ENCODE measurements at places on chromosomes 11 and 22. TPM values are rescaled to one million over a fixed set of nuclear protein-coding genes. Genes with fewer than 3 reads are reported as not detected.

Gene KCNJ5
- total RNA-seq, result 6.5 TPM

- no peak for DNase-seq
Observed at GRCh38 chr22:24107661-24108060, 73.6 kb upstream of the SUSD2 start.

Gene MIAT
- 6.8 TPM for total RNA-seq

- no peak for DNase-seq
Observed at GRCh38 chr11:35135222-35135621, 3.7 kb upstream of the CD44 start.

Gene SYT13
- total RNA-seq, result 6.8 TPM

DNA sequence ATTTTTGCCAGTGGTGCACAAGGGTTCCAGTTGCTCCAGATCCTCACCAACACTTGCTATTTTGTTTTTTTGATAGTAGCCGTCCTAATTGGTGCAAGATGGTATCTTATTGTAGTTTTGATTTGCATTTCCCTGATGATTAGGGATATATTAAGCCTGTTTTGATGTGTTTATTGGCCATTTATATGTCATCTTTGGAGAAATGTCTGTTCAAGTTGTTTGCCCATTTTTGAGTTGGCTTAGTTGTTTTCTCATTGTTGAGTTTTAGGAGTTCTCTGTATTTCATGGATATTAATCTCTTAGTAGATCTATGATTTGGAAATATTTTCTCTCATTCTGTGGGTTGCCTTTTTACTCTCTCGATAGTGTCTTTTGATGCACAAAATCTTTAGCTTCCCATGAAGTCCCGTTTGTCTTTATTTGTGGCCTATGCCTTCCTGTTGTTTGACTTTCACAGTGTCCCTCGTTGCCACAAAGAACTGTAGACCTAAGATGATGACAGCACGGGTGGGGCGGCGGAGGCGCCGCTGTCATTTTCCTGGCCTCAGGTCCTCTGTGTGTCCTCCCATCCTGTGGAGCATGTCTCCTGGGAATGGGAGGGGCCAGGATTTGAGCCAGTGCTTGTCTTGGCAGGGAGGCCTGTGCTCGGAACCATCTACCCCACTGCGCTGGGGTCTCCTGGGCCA, 33.5 kb downstream of the LRP5 start:
- DNase-seq, result no peak

DNA sequence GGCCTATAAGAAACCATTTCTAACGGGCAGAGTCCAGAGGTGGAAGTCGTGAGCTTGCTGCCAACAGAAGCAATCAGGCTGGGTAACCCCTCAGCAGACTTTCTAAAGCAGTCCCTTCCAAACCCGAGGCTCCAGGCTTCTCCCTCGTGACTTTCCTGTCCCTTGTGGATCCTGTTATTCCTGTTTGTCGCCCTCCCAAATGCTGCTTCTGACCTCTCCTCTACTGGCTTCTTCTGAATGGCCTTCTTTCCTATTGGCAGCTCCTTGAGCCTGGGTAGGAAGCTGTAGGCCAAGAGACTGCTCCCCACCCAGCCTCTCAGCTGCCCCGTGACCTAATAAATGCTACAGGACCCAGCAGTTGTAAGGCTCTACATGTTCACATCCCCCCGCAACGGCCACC, 35.0 kb downstream of the MAFF start:
- peak; percentile 50 for DNase-seq

DNA sequence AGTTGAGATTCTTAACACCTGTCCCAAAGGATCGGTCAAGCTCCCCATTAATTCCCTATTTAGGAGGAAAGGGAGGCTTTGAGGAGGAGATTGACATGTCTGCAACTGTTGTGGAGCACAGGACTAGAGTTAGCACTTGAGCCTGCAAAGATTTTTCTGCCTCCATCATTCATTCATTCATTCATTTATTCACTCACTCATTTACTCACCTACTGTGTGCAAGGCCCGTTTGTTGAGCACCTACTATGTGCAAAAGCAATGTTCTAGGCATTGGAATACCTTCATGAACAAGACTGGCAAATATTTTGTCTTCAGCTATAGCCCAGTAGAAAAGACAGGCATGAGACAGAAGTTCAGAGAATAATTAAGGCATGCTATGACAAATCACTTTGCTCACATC, 43.2 kb upstream of the CD82 start:
- no peak for DNase-seq

DNA sequence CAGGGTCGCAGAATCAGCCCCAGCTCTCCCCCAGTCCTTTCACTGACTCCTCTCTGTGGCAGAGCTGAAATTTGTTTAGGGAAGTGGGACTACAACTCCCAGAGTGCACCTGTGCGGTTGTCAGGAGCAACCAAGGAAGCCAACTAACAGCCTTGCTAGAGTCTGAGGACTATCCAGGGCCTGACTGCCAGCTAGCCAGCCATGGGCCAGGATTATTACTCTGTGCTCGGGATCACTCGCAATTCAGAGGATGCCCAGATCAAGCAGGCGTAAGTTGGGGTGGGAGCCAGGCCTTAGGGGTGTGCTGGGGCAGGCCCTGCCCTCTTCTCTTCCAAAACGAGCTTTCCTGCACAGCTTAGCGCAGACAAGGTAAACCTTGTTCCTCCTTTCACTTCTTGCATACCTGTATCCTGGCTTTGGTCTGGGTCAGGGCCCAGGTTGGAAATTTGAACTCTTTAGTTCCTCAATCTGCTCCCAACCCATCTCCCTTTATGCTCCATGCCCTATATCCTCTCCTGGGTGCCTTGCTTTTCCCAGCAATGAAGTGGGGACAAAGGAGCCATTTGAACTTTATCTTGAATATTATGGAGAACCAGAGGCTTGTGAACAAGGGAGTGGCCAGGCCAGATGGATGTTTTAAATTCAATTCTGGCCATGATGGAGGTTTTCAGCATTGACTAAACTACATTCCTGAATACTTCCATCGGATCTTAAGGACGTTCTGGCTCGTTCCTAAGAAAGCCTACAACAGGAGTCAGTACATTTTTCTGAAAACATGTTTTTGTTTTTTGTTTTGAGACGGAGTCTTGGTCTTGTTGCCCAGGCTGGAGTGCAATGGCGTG, at the start of gene DNAJB13:
Gene DNAJB13, plus strand, starts transcription at position 158 of the 842 bp plus-strand sequence. Its CDS starts 44 bp downstream, at position 202.
- peak; percentile 64 for DNase-seq

DNA sequence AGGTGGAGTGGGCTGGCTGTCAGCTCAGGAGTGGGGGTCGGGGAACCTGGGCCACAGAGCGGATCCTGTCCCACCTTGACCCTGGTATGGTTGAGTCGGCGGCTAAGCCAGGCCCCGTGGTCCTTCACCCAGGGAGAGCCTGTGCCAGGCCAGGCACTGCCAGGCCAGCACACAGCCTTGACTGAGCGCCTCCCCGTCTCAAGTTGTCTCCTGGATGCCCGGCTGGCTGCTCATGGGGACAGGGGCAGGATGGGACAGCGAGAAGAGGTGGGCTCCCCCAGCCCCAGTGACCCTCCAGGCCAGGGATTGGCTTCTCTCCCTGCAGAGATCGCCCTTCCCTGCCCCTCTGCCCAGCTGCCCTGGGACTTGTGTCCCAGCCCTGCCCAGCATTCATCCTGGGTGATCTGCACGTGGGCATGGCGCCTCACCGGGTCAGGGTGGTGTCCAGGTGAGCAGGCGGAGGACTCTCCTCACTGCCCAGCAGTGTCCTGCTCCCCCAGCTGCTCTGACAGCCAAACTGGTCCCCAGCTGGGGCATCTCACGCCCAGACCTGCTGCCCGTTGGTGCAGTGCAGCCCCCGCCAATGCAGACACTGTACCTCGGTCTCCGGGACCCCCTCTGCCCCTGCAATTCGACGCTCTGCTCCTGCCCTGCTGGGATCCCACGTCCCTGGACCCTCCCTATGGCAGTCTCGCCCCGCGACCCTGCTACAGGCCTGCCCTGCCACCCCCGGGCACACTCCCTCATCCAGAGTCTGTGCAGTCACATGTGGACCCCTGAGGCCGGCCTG, 28.8 kb upstream of the CCDC188 start:
- no peak for DNase-seq

Gene P2RX3
- total RNA-seq, result not detected

Gene SMC1B
- total RNA-seq, result not detected

DNA sequence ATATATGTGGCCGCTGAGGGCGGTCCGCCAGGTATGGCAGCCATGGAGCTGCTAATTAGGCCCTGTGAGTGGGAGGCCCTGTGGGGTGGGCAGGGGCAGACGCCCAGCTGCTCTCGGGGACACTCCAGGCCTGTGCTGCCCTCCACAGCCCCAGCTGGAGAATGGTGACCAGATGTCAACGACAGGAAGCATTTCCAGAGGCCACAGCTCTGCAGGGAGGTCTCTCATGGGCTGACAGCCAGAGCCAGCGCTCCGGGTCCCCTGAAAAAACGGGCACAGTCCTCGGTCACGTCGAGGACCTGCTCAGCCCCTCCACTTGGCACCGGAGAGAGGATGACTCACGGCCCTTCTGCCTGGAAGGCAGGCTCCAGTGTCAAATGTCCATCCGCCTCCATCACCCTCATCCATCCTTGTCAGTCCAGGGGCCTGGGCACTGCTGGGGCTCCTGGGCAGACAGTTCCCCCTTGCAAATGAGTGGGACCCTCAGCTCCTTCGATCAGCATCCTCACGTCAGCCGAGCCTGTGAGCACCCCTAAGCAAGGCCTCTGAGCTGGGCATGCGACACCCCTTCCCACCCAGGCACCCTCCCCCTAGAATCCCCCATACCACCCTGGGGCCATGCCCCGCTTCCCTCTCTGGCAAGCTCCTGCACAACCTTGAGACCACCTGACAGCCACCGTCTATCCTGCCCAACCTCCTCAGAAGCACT, 1.9 kb downstream of the BID start:
- no peak for DNase-seq

- DNase-seq, result no peak
Observed at GRCh38 chr11:98260983-98261382, 759.8 kb upstream of the CNTN5 start.

DNA sequence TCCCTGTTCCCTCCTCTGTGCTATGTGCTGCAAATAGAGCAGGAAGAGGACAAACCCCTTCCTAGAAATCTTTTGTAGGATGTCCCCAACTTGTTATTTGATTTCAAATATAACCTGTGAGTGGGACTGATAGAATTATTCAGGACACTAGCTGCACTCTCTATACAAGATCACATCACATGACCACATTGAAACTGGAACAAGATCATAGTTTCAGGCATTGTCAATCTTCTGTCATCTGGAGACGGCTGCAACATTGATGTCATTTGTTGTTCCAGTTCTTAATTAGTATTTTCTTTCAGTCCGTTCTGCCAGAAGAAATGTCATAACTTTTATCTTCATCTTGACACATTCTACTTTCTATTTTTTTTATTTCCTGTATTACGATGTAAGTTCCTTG, 89.3 kb downstream of the GRIA4 start:
- DNase-seq, result no peak

Gene EMID1
- 9.6 TPM for total RNA-seq

Gene PATE4
- not detected for total RNA-seq

GRCh38 chr11:5285703-5286340, 15.9 kb downstream of the OR51B4 start:
- DNase-seq, result no peak

GRCh38 chr11:85627332-85627997, at the start of gene DLG2:
TSS of gene DLG2 (minus strand) at chr11:85627344.
- DNase-seq, result no peak

DNA sequence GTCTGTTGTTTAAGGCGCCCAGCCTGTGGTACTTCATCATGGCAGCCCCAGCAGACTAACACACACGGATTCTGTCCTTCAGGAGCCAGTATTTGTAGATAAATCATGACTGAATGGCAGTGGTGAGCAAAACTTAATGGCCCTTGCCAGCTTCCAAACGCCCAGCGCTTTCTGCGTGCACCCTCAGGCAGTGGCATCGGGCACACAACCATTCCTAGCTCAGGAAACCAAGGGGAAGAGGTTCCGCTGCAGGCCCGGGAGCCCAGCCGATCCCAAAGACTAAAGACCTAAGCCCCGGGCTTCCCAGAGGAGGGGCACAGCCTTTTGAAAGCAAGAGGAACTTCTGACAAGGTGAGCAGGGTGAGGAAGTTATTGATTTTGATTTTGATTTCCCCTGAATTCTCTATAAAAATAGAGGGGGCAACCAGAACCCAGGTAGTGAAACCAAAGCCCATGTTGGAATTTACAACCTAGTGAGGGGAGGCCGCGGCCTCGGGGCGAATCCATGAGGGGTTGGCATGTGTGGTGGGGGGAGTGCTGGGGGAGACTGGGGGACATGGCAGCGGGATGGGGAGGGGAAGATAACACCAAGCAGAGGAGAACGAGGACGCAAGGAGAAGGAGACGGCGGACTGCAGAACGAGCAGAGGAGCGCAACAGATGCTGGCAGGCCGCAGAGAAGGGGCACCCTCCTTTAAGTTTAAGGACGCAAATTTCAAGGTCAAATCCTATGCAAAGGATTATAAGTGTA, 79.9 kb upstream of the SEPTIN5 start:
- no peak for DNase-seq

Gene INCENP
- 17.5 TPM for total RNA-seq

DNA sequence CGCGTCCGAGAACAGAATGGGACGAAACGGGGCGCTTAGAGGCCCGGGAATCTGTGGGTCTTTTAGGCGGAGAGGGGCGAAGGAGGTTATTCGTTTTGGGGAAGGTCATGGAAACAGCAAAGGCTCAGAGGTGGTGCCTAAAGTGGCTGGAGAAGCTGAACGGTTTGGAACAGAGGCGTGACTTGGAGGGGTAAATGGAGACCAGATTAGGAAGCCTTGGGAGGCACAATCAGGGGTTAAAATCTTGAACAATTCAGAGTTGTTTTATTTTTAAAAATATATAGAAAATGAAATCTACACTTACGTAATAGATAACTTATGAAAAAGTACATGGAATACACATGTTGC, 247 bp upstream of the PLAAT5 start:
- no peak for DNase-seq

GRCh38 chr11:87306262-87306851, 268.6 kb downstream of the TMEM135 start:
- no peak for DNase-seq

GRCh38 chr11:22603933-22604332, 21.7 kb downstream of the FANCF start:
- no peak for DNase-seq

DNA sequence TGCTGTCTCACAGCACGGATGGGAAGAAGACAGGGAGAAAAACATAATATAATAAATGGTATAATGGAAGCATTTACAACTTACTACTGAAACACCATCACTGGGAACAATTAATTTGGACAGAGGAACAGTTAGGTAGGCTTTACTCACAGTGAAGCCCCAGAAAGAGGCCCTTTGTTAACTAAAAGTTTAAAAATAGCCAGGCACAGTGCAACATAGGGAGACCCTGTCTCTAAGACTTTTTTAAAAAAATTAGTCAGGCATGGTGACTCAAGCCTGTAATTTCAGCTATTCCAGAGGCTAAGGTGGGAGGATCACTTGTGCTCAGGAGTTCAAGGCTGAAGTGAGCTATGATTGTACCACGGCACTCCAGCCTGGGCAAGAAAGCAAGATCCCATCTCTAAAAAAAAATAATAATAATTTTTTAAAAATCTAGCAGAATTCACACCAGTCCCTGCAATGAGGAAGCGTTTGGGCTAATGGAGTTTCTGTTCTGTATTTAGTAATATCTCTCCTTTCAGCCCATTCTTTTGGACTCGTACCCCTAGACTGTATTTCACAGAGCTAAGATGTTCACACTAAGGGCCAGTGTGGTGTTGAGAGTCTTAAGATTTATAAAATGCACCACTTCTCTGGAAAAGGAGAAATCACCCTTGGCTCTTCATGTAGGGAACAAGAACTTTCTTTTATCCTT, 275.5 kb downstream of the SOX6 start:
- DNase-seq, result no peak

- no peak for DNase-seq
Observed at GRCh38 chr11:74135127-74135840, 35.5 kb downstream of the C2CD3 start.

- DNase-seq, result no peak
Observed at GRCh38 chr11:134879341-134879740, 467.3 kb upstream of the B3GAT1 start.

Gene YPEL4
- total RNA-seq, result 0.82 TPM

Gene PDE2A
- total RNA-seq, result 42.0 TPM

Gene NXPE2
- total RNA-seq, result 0.22 TPM
